Fibroblast of skin of back (primary cell): ENCODE measurements at places on chromosomes 13 and 19.

GRCh38 chr13:20525144-20525600 lies 485 bp downstream of the CRYL1 start:
- no peak for DNase-seq

- no peak for DNase-seq
Measured at GRCh38 chr19:2865334-2866100, 1.6 kb upstream of the ZNF556 start.

- DNase-seq: no peak
Measured at GRCh38 chr13:32417995-32418394, 9.9 kb downstream of the N4BP2L1 start.

DNA sequence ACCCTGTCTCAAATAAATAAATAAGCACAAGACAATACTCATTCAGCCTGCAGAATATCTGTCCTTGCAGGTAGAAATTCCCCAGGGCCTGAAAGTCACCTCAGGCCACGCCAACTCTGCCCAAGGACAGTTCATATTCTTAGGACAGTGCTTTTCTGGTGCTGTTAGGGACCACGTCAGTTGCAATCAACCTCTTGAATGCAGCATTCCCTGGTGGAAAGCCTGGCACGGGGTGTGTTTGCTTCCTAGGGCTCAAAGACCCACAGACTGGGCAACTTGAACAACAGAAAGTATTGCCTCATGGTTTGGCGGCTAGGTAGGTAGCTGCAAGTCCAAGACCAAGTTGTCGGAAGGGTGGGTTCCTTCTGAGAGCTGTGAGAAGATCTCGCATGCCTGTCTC lies 160.3 kb downstream of the KCTD15 start:
- DNase-seq: no peak

DNA sequence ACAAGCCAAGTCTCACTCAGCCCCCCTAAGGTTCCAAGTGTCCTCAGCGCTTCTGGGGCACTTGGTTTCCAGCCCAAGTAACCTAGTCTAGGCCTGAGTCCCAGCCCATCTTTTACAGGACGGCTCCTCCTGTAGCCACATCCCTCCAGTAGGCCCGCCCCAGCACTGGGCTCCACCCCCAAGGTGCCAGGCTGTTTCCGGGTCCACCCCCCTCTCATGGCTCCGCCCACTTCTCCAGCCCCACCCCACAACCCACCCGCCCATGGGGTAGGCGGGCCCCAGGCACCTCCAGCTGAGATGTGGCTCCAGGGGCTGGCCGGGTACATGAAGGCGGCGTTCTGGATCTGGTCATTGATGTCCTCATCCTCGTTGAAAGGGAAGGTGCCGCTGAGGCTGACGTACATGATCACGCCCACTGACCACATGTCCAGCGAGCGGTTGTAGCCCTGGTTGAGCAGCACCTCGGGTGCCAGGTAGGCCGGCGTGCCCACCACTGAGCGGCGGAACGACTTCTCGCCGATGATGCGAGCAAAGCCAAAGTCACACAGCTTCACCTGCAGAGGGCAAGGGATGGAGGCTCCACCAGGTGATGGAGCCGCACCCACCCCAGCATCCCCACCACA lies 17.2 kb upstream of the DACT3 start:
- peak; percentile 10 for DNase-seq

GRCh38 chr13:46961719-46962118 lies 64.9 kb upstream of the HTR2A start:
- peak; percentile 81 for DNase-seq

- peak; percentile 1 for DNase-seq
Measured at GRCh38 chr19:40982594-40983101, 8.4 kb upstream of the CYP2B6 start.

- DNase-seq: no peak
Measured at GRCh38 chr13:52012512-52012836, 276 bp downstream of the ALG11 start.

- DNase-seq: no peak
Measured at GRCh38 chr13:97379386-97379785, 54.6 kb upstream of the RAP2A start.

DNA sequence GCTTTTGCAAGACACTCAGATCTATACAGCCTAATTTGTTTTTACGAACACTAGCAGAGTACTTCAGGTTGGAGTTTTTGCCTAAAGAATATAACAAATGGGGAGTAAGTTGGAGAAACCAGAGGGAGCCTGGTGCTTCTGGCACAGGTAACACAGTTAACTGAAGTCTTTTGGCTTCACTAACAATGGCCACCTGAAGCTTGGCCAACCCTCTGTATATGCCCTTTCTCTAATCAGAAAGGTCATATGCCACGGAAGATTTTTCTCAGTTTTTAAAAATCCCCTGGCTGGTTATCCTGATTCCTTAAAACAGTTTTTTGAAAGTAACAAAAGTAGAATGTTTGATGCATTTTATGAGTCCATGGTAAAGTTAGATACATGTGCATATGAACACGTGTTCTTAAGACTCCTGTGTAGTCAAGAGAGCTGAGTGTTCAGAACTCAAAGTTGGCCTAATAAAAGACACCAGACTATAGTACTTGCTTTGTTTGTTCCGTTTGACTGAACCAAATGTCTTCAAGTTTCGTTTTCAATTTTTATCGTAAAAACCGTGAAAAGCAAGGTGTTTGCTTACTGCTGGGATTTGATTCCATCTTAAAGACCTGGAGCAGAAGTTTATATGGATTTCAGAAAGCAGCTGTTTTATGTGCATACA lies 137.5 kb downstream of the KCNRG start:
- DNase-seq: no peak

- no peak for DNase-seq
Measured at GRCh38 chr19:46978171-46978869, 41.3 kb upstream of the NPAS1 start.

DNA sequence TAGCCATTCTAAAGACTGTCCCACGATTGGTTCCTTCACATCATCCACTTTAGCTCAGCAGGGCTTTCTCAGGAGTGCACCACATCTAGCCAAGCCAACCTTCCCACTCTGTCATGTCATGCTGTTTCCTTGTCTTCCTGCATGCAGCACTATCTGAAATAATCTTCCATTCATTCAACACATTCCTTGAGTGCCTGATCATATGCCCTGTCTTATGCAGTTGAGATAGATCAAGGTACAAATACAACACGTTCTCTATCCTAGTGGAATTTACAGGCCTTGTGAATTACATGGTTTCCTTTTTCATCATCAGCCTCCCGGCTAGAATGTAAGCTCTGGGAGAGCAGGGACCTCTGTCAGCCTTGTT lies 6.8 kb upstream of the MRPS31 start:
- no peak for DNase-seq

- no peak for DNase-seq
Measured at GRCh38 chr13:51252954-51253532, 30.8 kb downstream of the FAM124A start.

- peak; percentile 13 for DNase-seq
Measured at GRCh38 chr13:91270031-91270430, 77.5 kb upstream of the MIR17HG start.

- no peak for DNase-seq
Measured at GRCh38 chr13:111950697-111951096, 116.3 kb upstream of the SOX1 start.

- DNase-seq: no peak
Measured at GRCh38 chr13:49183672-49184325, 36.3 kb upstream of the MLNR start.

DNA sequence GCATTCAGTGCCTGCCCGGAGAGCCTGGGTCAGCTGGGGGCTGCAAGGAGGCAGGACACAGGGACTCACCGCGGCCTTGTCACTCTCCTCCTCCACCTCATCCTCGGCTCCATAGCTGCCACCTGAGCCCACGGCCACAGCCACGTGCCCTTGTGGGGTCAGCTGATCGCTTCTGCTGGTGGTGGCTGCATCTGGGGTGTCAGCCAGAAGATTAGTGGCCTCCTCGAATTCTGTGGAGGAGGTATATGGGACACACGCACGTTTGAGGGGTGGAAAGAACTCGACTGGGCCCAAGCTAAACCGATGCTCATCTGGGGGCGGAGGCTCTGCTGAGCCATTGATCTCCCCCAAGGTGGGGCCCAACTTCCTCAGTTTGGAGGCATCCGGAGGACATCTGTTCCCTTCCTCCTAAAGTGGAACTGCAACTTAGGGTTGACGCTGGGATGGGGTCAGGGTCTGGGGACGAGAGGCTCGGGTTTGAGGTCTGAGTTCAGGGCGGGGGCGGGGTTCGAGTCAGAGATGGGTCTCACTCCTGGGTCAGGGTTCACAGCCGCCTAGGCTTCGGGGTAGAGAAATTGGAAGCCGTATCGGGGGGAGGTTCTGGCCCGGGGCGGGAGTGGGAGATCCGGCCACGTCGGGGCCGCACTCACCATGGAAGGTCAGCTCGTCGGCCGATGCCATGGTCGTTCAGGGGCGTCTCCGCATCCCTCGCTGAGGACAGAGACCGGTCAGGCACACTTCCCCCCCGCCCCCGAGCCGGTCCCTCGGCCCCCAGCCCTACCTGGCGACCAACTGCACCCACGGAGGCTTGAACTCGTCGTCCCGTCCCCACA lies 493 bp downstream of the YIPF2 start:
- DNase-seq: no peak

GRCh38 chr13:46739447-46740098 lies 57.4 kb downstream of the ESD start:
- no peak for DNase-seq

- DNase-seq: no peak
Measured at GRCh38 chr13:33058776-33059327, 42.6 kb downstream of the KL start.

DNA sequence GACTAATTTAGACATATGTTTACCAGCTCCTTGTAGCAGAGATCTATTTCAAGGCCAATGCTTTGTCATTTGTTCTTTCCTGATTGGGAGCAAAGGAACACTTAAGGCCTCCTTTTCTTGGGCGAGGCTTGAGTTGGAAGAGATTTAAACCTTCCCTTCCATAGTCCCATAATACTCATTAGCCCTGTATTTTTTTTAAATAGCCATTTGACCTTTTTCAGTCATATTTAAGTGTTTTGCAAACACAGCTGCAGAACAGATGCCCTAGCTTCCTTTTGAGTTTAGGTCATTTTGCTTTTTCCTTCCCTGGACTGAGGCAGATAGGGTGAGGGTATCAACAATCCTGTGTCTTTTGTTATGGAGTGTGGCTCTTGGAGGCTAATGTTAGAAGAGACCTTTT lies 198.3 kb downstream of the NBEA start:
- DNase-seq: no peak

GRCh38 chr19:1567116-1567847 lies 843 bp downstream of the MEX3D start:
- DNase-seq: peak; percentile 38

- DNase-seq: peak; percentile 43
Measured at GRCh38 chr19:3609779-3610719, 3.4 kb upstream of the TBXA2R start.

DNA sequence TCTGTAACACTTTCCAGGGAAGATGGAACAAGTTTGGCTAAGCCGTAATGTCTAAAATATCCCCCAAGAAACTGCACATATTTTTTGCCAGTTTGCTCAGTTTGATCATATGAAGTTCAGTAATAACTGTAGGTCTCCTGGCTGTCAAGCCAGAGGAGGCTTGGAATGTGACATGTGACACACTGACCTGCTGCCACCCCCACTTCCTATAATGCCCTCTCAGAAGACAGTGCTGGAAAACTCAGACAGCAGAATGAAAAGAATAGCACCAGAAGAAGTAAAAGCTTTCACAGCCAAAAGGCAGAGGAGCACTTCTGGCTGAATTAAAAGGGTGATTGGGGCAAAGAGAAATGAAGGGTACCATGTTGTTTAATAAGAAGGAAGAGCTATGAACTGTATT lies 67.4 kb upstream of the UBAC2 start:
- DNase-seq: no peak

DNA sequence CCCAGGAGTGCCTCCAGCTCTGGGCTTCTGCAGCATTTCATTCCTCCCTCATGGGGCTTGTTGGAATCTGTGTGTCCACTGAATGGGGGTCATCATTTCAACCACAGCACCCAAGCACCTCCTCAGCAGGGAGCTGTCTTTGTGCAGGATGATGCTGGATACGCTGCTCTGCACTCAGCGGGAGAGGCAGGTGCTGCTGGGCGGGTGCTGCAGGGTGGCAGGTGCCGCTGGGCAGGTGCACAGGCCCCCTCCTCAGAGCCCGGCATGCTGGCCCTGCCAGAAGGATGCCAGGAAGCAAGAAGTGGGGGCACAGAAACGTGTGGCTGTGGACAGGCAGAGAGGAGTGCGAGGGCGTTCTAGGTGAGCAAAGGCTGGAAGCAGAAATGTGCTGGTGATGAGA lies 121.8 kb upstream of the VSTM2B start:
- DNase-seq: no peak

DNA sequence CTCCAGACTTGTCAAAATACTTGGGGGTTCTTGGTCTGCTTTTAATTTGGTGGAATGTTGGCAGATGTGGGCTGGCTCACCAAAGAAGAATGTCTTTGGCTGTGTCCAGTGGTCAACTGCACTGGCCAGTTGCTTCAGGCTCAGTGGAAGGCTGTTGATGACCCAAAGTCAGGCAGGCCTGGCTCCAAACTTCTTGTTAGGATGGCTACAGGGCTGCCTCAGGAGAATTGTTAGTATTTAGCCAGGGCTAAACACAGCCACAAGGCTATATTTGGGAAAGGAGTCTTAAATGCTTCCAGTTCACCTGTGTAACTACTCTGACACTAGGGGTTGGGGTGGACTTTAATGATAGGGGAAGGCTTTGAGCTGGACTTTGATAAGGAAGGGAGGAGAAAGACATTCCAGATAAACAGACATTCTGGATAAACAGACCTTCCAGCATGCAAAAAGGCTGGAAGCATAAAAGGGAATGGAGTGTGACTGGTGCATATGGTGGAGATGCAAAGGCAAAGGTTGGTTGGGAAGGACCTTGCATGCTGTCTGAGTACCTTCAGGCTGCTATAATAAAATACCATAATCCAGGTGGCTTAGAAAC lies 116.8 kb downstream of the FOXO1 start:
- peak; percentile 31 for DNase-seq
